Foreskin keratinocyte (primary cell): ENCODE measurements at places on chromosomes 4 and X.
A peak's percentile ranks its signal among the peaks of the same experiment; 100 is the strongest.

DNA sequence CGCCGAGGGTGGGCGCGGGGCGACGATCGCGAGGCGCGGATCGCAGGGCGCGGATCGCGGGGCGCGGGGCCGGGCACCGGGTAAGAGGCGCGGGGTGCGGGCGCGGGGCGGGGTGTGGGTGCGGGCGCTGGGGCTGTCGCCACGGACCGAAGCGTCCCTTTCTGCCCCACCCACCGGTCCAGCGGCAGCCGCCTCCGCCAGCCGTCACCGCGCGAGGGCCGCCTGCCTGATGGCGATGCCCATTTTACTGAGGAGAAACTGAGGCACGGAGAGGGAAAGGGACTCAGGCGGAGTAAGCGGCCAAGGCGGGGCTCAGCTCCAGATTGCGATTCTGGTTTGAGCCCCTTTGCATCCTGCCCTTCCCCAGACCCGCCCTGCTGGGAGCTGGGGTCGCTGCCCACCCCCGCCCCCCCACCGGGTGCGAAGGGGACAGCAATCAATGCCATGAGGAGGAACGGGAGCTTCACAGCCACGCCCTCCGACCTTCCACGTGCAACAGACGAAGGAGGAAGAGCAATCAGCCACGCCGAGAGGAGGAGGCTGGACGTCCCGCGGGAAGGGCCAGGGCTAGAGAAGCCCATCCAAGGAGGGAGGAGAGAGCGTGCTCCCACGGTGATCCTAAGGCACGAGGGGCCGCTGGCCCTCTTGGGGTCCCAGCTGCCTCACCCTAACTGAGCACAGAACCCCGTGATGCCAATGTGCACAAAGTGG lies 10.9 kb upstream of the MAN2B2 start:
- DNase-seq, result no peak

GRCh38 chr4:140138428-140138827 lies 15.6 kb downstream of the MAML3 start:
- no peak for DNase-seq

DNA sequence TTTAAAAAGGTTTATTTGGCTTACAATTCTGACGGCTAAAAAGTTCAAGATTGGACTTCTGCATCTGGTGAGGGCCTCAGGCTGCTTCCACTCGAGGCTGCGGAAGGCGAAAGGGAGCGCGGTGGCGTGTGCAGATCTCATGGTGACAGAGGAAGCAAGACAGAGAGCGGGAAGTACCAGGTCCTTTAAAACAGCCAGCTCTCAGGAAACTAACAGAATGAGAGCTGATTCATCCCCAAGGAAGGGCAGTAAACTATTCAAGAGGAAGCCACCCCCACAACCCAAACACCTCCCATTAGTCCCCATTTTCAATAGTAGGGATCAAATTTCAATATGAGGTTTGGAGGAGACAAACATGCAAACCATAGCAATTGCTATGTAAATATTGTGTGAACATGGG lies 2144.2 kb upstream of the AGA start:
- peak; percentile 3 for DNase-seq

DNA sequence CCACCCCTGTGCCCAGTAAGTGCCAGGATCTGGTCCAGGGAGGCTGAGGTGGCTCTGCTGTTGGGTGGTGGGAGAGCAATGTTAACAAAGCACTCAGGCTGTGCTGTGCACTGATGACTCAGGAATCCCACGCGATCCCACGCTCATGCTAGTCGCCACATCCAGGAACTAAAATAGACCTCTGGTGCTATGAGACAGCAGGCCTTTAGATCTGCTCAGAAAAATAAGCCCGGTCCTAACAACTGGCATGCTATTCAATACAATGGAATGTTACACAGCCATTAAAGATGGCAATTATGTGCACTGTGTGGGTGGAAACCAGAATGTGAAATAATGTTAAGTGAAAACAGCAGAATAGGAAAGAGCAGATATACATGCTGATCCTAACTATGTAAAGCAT lies 26.0 kb downstream of the ARL13A start:
- peak; percentile 67 for DNase-seq

DNA sequence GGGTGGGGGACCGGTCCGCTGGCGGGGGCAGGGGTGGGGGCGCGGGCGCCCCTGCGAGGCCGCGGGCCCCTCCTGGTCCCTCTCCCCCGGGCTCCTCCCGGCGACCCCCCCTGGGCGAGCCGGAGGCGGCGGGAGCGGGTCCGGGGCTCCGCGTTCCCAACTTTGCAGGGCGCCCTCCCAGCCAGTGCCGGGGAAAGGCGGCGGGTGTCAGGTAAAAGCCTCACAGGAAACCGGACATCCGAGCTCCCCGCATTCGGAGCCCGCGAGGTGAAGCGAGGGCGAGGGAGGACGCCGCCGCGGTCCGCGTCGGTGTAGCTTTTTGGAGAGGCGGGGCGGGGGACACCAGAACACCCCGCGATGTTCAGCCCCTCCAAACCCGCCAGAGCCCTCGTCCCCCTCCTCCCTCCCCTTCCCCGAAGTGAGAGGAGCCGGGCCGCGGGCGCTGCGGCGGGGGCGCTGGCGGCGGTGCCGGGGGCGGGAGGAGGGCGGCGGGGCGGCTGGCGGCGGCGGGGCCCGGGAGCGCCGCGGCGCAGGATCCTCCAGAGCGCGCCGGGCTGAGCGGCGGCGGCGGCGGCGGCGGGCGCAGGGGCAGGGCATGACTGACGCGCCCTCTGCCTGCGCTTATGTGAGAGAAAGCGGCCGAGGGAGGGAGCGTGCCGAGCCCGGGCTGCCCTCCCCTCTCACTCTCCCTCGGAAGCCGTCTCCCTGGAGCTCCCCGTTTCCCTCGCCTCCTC lies at the start of gene VEGFC:
Gene VEGFC (minus strand): TSS at position 597 of the 734 bp plus-strand sequence. CDS start 611 bp downstream, outside the sequence.
- DNase-seq, result no peak

GRCh38 chrX:123277821-123278220 lies 93.7 kb downstream of the GRIA3 start:
- DNase-seq, result no peak

DNA sequence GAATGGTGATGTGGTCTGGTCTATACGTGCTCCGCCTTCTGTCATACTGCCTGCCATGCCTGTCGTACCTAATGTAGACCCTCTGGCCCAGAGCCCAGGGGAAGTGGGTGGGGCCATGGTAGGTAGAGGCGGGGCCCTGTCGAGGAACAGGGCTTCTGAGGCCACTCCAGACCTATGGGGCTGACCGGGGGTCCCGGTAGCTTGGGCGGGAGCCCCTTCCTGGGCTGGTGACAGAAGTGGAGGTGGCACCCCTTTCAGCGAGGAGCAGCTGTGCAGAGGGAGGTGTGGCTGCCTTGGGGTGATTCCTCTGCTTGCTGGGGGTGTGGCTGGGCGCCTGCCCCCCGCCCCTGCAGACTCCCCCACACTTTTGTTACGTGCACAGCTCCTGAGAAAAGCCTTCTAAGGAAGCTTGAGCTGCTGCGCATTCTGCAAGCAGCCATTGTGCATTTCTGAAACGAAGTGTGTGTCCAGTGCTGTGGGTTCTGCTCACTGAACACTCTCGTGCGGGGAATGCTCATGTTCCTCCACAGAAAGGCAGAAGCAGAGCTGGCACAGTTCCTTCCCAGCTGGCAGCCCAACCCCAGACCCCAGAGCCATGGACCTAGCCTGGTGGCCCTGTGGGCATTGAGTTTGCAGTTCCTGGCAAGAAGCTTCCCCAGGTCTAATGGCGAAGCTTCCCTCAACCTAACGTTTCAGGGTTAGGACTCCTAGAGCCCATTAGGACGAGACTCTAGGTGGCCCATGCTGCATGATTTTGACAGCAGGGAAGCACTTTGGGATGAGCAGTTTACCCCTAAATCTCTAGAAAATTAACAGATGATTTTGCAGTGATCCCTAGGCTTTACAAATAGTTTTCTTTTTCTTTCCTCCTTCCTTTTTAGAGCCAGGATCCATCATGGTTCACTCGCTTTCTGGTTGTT lies 72.7 kb upstream of the HGFAC start:
- no peak for DNase-seq

DNA sequence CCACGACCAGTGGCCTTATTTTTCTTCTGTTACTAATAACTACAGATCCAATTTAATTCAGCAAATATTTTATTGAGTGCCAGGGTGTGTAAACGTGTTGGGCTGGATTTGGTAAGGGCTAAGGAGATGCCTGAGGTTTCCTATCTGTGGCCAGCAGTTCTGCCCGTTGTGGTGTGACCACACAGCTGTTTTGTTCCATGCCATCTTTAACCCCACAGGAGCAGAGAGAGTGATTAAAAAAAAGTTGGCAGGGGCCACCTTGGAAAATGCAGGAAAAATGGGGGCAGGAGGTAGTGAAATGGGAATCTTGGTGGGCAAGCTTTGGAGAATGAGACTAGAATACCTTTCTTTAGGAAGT lies 1.1 kb downstream of the PLAC8 start:
- DNase-seq, result no peak

GRCh38 chr4:73864365-73864764 lies 4.8 kb upstream of the CXCL1 start:
- DNase-seq, result no peak

- DNase-seq, result no peak
Measured at GRCh38 chrX:85611926-85612325, 232.5 kb upstream of the POF1B start.

GRCh38 chrX:44400588-44400987 lies 57.1 kb upstream of the EFHC2 start:
- DNase-seq, result peak; percentile 86

GRCh38 chr4:146159384-146160058 lies 16.0 kb upstream of the LSM6 start:
- DNase-seq, result no peak

- DNase-seq, result no peak
Measured at GRCh38 chr4:64598066-64598465, 188.8 kb upstream of the TECRL start.

DNA sequence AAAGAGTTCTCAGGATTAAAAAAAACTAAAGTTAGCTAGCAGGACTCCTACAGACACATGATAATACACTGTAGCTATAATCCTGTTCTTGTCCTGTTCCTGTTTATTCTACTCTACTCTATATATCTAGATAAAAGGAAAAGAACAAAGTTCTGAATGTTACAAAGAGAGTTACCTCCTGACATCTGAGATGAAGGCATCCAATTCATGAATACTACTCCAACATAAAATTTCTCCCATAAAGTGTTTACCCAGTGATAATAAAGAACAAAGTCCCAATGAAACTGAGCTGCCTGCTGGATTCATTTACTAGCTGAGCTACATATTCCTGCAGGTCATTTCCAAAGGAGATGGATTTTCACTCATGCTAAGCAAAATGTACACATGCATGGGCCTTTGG lies 27.1 kb downstream of the SEPSECS start:
- DNase-seq, result no peak

GRCh38 chr4:112817933-112818593 lies 181.1 kb downstream of the LARP7 start:
- DNase-seq, result peak; percentile 73

GRCh38 chr4:44194365-44194764 lies 254.2 kb downstream of the KCTD8 start:
- DNase-seq, result no peak

- no peak for DNase-seq
Measured at GRCh38 chr4:115780268-115780667, 666.8 kb upstream of the NDST4 start.

DNA sequence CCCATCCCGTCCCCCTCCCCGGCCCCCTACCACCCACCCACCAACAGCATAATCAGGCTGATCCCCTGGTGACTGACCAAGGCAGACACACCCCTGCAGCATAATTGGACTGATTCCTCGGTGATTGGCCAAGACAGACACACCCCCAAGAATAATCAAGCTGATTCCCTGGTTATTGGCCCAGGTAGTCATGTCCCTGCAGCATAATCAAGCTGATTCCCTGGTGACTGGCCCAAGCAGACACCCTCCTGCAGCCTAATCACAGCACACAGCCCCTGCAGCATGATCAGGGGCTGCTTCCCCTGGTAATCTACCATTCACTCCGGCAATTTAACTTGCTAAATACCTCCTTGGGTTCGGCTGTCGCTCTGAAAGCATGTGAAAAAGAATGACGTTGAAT lies 47.5 kb upstream of the STS start:
- no peak for DNase-seq

DNA sequence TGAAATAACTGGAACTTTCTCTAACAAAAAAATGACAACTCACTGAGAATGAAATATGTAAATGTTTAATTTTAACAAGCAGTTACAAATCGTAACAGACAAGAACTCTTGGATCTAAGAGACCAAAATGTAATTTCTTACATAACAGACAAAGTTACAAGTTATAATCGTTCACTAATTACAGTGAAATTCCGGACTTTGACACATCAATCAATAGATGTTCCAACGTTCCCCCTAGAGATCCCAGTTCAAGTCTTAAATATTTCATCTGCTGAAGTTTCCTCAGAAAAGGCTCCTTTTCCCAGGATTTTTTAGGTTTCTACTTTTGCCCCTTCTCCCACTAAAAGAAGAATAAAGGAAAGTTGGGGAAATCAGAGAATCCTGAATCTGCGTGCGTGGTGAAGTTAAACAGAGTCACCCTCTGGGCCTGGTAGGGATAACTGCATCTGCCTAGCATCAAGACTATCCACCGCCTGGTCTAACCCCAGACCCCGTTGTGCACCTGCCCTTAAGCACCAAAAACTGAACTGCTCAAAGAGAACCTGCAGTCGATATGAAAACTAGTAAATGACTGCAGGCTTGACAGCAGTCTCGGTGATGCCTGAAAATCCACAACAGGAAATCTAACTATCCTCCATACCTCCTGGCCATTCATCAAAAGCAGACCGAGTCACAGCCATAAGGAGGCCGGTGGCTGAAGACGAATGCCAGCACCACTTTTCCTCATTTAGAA lies 2.3 kb downstream of the IRF2 start:
- no peak for DNase-seq

DNA sequence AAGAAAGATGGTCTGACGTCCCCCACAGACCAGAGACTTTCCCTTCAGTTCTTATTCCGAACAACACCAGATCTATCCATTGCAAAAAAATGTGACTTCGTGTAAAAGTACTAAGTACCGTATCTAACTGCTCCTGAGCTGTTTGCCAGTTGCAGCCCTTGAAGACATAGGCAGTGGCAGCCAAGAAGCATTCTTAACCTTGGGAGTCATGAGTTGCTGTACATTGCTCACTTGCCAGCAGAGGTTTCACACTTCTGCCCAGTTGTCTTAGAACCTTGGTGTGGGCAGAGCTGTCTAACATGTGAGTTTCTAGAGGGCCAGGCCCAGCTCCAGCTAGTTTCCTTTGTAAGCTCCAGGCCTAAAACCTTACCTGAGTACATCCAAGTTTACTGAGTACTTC lies 10.5 kb upstream of the CHRDL1 start:
- no peak for DNase-seq

- DNase-seq, result no peak
Measured at GRCh38 chr4:150145946-150146340, 67.7 kb downstream of the DCLK2 start.
